ENCODE measurements at places on chromosomes 7 and 10.
A peak's percentile ranks its signal among the peaks of the same experiment; 100 is the strongest.

DNA sequence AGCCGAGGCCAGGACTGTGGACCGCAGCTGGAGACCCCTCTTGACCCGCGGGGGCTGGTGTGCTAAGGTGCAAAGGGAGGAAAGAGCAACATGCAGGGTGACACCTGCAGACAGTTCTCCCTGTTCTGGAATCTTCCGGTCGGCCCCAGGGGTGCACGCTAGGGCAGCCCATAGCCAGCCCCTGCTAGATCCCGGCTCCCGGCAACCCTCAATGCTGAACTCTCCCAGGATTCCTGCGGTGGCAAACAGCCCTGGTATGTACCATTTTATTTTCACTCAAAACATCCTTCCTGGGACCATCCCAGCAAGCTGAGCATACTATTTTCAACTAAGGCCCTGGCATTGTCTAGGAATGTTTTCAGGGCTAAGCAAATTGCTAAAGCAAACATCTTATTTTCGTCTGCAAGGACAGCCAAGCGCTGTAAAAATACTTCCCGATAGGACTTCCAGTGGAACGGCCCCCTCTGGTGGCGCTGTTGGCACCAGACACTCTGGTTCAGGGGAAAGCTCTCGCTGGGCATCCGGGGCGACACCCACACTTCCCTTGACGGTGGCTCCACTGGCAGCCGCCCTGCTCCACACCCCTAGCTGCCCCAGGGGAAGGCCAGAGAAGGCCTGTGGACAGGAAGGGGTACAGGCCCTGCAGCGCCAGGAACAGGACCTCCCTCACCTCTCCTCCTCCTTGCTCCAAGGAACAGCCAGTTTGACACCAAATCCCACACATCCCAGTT lies 99.4 kb downstream of the CTBP2 start:
- DNase-seq: peak; percentile 27

DNA sequence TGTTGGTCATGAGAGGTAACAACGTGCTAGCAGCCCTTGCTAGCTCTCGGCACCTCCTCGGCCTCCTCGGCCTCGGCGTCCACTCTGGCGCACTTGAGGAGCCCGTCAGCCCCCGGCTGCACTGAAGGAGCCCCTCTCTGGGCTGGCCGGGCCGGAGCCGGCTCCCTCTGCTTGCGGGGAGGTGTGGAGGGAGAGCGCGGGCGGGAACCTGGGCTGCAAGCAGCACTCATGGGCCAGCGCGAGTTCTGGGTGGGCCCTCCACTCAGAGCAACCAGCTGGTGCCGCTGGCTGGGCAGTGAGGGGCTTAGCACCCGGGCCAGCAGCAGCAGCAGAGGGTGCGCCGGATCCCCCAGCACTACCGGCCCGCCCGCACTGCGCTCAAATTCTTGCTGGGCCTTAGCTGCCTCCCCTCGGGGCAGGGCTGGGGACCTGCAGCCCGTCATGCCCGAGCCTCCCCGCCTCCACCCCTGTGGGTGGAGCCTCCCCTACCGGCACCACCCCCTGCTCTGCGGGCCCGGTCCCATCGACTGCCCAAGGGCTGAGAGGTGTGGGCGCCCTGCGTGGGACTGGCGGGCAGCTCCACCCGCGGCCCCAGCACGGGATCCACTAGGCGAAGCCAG lies 96.1 kb downstream of the PAXIP1 start:
- no peak for DNase-seq

- no peak for DNase-seq
These were observed 142.9 kb downstream of the RAB11FIP2 start for GRCh38 chr10:117903854-117904253.

GRCh38 chr7:127514499-127514898 lies 70.9 kb downstream of the GCC1 start:
- DNase-seq: no peak

DNA sequence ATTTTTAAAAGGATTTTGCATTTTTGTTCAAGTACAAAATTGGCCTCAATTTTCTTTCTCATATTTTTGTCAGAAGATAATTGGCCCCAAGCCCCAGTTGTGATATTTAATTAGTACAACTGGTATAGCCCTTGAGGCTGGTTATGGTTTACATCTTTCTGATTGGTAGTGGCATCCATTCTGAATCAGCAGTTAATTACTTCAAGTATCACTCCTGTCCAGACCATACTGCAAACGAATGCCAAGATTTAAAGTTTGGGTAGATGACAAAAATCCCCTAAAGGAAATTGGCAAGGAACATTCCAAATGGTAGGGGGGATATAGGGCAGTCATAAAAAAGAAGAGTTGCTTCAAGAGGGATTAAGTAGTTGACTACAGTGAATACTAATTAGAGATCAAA lies 23.1 kb downstream of the MYPN start:
- DNase-seq: no peak

Measured in activated naive CD4-positive, alpha-beta T cell treated with Interleukin-2 at 50 U/mL for 16 hours (primary cell).